ENCODE measurements at places on chromosomes 6 and 20.
A peak's percentile ranks its signal among the peaks of the same experiment; 100 is the strongest.

- DNase-seq = peak; percentile 80
Observed at GRCh38 chr6:2875359-2876191, 27.5 kb downstream of the SERPINB9 start.

- peak; percentile 48 for DNase-seq
Observed at GRCh38 chr6:55980627-55981211, 105.3 kb upstream of the BMP5 start.

- peak; percentile 36 for DNase-seq
Observed at GRCh38 chr20:49483018-49483695, 689 bp upstream of the KCNB1 start.

DNA sequence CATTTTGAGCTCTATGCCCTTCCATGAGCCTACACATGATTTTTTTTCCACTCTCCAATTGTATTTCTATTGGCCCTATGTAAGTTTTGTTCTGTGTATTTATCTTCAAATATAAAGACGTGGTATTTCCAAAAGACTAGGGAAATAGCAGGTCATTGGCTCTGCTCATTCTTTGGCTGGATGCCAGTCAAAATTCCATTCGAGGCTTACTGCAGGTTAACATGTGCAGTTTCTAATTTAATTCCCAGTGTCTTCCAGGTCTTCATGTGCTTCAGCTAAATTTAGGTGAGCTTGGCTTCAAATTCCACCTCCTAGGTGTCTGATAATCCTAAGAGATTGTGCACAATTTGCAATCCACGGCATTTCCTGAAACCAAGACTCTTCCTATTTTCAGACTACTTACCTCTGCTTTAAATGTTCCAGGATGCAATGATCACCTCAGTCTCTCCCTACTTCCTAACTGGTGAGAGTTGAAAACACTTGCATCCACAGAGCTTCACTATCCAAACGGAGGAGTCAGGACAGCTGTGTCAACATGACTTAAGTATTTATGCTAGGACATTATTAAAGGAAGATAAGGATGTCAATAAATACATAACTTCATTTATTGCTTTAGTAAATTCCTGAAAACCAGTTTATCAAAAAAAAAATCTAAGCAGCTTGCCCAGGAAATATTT, 236.1 kb downstream of the COL12A1 start:
- no peak for DNase-seq

DNA sequence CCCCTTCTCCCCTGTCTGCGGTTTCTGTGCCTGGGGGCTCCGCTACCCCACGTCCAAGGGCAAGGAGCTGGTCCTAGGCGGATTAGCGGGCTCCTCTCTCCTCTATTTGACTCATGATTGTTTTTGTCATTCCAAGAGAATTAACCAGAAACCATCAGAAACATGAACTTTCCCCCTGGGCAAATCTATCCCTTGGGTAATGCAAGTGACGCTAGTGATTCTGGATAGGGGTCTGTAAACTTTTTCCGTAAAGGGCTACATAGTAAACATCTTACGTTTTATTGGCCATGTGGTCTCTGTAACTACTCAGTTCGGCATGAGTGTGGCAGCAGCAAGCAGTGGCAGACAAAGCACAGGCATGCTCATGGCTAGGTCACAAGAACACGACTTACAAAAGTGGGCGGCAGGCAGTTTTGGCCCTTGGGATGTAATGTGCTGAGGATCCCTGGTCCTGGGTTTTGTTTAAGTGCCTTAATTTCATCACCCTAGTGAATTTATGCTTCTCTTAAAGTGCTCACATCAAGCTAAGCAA, 654 bp downstream of the CST11 start:
- no peak for DNase-seq

DNA sequence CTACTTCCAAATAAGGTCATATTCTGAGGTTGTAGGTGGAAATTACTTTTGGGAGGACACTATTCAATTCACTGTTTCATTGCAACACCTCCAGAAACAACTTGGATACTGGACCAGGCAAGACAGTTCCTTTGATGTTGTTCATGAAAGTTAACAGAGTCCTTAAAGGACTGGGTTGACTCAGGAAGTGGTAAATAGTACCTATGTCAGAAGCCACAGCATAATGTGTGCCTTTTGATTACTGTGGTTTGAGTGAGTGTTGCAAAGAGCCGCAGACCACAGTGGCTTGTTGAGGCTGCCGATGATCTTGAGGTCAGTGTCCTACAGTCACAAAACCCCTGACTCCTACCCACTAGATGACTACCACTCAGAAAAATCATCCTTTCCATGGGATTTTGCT, 10.9 kb downstream of the IL20RA start:
- no peak for DNase-seq

DNA sequence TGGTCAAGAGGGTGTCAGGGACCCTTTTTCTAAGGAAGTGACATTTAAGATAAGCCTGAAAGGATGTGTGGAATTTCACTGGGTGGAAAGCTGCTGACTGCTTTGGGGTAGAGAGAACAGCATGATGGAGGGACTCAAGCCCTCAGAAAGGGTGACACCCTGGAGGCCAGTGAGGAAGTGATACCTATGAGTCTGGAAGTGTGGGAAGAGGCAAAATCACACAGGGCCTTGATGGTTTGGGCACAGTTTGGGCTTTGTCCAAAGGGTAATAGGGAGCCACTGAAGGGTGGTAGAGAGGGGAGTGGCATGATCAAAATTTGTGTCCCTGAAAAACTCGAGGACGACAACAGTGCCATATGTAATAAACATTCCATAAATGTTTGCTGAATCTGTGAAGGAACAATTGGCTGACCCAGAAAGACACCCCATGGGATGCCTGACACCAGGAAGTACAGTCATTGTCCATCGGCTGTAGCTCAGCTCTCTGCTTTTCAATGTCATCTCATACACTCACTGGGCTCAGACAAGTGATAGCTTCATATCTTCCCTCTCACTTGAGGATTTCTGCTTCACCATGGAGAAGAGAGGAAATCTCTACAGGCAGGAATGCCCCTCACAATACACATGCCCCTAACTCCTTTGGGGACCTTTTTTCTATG, 21.3 kb downstream of the CASS4 start:
- no peak for DNase-seq

GRCh38 chr6:37897321-37897720, 77.8 kb downstream of the ZFAND3 start:
- DNase-seq = no peak

DNA sequence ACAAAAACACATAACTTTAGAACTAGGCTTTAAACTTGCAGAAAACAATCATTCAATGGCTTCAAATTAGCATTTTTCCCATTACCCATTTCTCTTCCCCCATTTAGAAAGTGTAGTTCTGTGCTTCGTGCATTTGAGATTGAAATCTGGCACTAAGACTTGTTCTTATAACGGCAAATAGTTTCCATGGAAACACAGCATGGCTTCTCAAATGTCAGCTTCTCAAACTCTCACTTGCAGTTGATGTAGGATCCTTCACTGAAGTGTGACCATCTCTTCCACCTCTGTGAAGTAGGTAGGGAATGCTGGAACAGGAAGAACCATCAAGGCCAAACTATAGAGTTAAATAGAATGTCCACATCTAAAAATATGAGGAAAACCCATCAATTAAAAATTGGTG, 52.2 kb downstream of the MANEA start:
- no peak for DNase-seq

DNA sequence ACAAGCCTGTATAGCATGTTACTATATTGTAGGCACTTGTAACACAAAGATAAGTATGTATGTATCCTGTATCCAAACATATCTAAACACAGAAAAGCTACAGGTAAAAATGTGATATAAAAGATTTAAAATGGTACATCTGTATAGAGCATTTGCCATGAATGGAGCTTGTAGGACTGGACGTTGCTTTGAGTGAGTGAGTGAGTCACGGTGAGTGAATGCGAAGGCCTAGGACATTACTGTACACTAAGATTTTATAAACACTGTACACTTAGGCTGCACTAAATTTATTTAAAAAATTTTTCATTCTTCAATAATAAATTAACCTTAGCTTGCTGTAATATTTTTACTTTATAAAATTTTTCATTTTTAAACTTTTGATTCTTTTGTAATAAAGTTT, 136.9 kb downstream of the NKAIN2 start:
- no peak for DNase-seq

Data from retina (tissue), 1 donor.